ENCODE measurements at places on chromosomes 7 and 10.
A peak's percentile ranks its signal among the peaks of the same experiment; 100 is the strongest.

DNA sequence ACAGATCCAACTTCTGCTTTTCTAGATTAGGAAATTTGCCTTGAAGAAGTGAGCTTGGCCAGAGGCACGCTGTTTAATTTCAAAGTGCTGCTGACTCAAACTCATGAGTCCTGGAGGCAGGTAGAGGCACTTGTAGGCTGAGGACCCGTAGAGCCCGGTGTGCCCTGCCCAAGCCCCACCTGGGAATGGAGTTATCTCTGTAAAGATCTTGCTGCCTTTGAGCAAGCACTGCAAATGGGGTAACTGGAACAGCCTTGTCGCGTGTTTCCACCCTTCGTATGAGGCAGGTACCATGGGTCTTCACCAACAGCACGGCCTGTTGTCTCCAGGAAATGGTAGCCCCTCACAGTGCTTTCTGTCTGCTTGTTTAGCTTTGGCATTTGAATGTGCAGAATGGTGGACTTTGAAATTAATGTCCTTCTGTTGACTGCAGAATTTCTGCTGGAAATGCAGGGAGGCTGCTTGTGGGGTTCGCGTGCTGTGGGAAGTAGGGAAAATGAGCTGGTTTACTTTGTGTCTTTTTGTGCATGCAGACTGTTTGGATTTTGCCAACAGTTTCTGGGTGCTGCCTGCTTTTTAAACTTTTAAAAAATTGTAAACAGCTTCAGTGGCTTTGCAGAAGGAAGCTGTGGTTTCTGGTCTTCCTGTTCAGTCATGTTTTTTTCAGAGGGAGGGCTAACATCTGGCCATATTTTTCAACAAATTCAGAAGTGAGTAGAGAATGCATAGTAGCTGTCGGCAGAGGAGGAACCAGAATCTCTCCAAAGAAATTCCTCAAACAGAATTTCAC is 27.2 kb downstream of the CCM2 start:
- DNase-seq: peak; percentile 65

- DNase-seq: no peak
Observed at GRCh38 chr10:124493214-124493882, 31.7 kb downstream of the LHPP start.

- no peak for DNase-seq
Observed at GRCh38 chr7:100639995-100640516, 1.3 kb downstream of the TFR2 start.

GRCh38 chr10:11757821-11758463 is 15.8 kb downstream of the ECHDC3 start:
- peak; percentile 89 for DNase-seq

DNA sequence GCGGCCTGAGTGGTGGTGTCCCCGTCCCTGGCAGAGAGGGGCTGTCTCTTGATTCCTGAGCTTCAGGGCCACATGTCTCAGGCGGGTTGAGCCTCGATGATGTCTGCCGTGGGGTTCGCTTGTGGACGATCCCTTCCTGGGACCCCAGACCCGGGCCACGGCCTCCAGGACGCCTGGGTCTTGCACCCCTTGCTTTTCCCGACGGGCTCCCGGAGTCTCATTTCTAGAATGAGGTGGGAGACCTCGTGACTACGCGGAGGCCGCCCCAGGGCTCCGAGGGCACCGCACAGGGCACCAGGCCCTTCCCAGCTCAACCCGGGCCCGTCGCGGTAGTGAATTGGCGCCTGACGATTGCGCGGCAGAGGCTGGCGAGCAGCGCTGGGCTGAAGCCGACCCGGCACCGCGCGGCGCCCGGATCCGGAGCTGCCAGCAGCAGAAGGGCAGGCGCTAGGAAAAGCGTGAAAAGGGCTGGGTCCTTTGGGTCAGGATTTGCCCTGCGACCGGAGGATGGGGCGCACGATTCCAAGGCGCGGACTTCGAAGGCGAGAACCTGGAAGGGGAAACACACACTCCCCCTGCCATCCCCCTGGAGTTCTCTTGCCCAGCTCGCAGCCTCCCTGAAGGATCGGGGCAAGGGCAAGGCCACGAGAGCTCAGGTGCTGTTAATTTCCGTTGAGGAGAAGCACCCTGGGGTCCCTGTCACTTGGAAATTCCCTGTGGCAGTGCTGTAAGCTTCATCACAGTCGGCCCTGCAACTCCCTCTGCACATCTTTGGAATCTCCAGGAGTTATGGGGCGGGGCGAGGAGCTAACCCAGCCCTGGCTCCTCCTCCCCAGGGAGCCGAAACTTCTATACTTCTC is 15.5 kb downstream of the TLX1 start:
- DNase-seq: no peak

GRCh38 chr7:101598986-101599771 is 29.9 kb downstream of the MYL10 start:
- no peak for DNase-seq

DNA sequence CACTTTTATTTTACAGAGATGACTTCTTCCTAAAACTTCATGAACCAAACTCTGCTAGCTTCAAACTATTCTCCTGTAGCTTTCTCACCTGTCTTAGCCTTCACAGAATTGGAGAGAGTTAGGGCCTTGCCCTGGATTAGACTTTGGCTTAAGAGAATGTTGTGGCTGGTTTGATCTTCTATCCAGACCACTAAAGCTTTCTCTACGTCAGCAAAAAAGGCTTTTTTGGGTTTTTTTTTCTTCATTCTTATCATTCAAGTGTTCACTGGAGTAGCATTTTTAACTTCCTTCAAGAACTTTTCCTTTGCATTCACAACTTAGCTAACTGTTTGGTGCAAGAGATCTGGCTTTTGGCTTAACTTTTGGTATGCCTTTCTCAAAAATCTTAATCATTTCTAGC is 19.3 kb upstream of the CCDC172 start:
- DNase-seq: no peak

DNA sequence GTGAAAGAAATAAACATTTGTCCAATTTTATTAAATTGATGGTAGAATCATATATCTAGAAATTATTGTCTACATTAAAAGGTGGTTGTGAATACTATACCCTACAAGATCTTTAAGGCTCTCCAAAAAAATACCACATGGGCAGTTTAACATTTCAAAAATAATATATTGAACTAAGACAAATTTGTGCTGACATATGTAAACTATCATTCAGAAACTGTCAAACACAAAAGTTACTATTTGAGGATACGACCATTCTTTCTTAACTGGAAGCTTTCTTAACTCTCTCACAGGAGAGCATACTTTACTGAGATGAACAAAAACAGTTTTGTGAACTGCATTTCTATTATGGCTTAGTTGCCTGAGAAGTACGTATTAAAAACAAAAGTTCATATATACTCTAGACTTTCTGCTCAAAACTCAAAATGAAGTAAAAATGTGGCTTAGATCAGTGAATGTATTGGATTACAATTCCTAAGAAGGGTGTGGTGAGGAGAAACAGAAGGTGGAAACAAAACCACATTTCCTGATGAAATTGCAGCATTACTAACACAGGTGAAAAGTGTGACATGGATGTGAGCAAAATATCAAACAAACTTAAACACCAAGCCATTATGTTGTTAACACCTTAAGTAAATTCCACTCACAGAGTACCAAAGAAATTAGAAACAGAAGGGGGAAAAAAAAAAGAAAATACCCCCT is 138.5 kb downstream of the SEMA3A start:
- no peak for DNase-seq

- DNase-seq: no peak
Observed at GRCh38 chr10:6363511-6363910, 160.8 kb downstream of the PFKFB3 start.

GRCh38 chr7:128941323-128941890 is 3.7 kb downstream of the IRF5 start:
- no peak for DNase-seq

GRCh38 chr7:151091988-151092387 is 5.7 kb downstream of the AGAP3 start:
- DNase-seq: no peak

GRCh38 chr7:40716052-40716451 is 581.2 kb downstream of the SUGCT start:
- no peak for DNase-seq

DNA sequence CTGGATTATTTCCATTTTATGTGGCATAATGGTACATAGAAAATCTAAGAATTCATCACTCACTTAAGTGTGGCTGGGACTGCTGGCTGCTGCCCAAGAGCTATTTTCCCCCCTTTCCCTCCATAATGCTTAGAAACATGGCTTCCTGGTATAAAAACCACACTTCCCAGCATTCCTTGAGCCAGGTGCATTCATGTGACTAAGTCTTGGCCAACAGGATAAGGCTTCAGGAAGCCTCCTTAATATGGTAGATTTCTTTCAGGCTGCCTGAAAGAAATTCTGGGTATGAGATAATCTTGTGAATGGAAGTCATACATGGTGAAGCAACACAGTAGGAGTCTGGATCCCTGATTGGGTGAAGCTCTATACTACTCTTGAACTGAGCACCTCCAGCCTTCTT is 178.0 kb downstream of the JAZF1 start:
- no peak for DNase-seq

DNA sequence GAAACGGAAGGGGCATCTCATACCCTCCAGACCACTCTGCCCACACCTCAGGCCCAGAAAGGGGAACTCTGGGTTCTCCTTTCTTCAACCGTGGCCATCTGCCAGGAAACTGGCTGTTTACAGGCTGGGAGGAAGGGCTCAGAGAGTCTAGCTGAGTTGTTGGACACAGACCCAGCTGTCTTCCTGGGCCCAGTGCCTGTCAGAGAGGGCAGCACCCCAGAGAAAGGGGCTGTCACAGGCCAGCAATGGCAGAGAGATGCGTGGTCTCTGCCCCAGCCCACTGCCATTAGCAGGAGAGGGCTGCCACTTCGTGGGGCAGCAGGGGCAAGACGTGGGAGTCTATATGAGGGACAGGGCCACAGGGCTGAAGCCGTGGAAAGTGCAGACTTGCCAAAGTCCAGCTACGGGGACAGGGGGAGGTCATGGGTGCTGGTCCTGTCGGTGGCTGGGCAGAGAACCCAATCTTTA is 11.0 kb downstream of the GRID1 start:
- no peak for DNase-seq
